ENCODE measurements at places on chromosomes 6 and 20.

GRCh38 chr6:56348578-56348977 lies 101.2 kb upstream of the COL21A1 start:
- no peaks in the 10 kb centered on the region for H3K27me3 ChIP-seq
- H3K27ac ChIP-seq: no peak overlapping the region
- no peaks in the 10 kb centered on the region for H3K4me1 ChIP-seq
- no peak overlapping the region for H3K4me3 ChIP-seq
- no peaks in the 10 kb centered on the region for H3K36me3 ChIP-seq

DNA sequence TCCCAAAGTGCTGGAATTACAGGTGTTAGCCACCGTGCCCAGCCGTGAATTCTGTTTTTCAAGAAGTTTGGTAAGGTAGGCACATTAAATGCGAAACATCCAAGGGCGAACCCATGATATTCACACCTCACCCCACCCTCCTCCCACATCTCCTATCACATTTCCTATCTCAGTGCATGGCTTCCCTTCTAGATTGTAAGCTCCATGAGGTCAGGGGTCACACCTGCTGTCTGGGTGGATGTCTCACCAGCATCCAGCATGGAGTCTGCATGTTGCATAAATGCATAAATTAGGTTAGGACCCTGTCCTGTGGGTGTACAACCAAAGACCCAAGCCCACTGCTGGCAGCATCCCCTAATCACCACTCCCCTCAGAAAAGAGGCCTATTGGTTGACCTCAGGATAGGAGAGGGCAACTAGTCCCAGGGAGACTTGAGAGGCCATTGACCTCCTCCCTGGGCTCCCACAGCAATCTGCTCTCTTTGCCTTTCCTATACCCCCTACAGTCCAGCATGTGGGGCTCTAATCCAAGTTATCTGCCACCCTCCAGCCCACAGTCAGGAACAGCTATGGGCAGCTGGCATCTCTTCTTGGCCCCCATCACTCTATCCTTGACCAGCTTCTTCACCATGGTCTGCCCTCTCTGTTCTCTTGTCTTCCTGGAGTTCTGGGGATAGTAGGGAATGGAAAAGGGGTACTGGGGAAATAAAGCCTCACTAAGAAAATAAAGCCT lies 4.2 kb downstream of the PRRT1 start:
- no peaks in the 10 kb centered on the region for H3K27me3 ChIP-seq
- DNase-seq: no peak
- no peak overlapping the region for H3K27ac ChIP-seq
- no peak overlapping the region for H3K4me3 ChIP-seq
- peaks cover 13% of the 10 kb centered on the region for H3K4me1 ChIP-seq

DNA sequence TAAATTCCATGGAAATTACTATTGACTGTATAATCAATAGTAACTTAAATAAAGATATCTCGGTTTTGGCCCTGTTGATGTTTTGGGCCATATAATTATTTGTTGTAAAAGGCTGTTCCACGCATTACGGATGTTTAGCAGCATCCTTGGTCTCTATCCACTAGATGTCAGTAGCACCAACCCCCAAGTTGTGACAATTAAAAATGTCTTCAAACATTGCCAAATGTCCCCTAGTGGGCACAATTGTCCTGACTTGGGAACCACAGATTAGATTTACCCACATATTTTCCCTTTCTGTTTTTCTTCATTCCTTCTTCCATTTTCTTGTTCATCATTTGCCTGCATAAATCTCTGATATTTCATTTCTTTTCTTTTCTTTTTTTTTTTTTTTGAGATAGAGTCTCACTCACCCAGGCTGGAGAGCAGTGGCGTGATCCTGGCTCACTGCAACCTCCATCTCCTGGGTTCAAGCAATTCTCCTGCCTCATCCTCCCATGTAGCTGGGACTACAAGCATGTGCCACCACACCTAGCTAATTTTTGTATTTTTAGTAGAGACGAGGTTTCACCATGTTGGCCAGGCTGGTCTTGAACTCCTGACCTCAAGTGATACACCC lies 13.6 kb upstream of the WFDC8 start:
- no peaks in the 10 kb centered on the region for H3K27me3 ChIP-seq
- no peak overlapping the region for H3K27ac ChIP-seq
- no peaks in the 10 kb centered on the region for H3K36me3 ChIP-seq
- H3K4me3 ChIP-seq: no peak overlapping the region

- H3K36me3 ChIP-seq: no peaks in the 10 kb centered on the region
- DNase-seq: no peak
- H3K4me3 ChIP-seq: no peak overlapping the region
- no peaks in the 10 kb centered on the region for H3K27me3 ChIP-seq
- no peak overlapping the region for H3K27ac ChIP-seq
These were observed 21.0 kb downstream of the MAP3K5 start for GRCh38 chr6:136771306-136771705.

DNA sequence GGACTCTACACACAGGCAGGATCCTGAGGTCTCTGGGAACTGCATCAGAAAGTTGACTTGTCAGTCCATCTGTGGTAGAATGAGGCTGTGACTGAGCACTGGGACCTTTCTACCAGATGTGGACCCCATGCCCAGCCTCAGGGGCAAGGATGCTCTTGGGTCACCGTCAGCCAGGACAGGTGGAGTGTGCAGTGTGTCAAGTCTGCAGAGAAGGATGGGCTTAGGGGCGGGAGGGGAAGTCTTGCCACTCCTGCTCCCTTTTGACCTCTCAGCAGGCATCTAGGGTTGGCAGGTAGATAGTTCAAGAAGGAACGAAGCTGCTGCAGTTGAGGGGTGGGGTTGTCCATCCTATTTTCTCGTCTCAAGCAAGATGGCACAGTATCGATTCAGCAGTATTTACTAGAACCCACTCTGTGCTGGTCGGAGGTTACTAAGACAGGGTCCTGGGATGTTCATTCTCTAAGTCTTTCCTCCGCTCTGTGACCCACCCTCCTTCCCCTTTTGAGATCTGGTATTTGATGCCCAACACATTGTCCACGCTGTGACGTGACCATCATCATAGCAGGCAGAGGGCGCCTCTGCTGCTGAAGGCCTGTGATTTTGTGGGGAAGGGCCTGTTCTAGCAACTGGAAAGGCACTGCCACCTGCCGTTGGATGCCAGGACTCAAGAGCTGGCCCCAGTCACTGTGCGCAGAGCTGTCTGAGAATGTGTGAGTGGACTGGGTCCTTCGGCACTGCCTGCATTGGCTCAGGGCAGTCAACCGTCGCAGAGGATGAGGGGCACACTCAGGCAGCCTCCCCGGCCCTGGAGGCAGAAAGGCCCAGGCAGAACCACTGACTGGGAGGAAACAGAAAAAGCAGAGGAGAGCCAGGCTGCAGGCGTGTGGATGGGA lies 23.2 kb downstream of the RBCK1 start:
- H3K36me3 ChIP-seq: peaks cover 3% of the 10 kb centered on the region
- no peaks in the 10 kb centered on the region for H3K27me3 ChIP-seq
- no peak overlapping the region for H3K4me3 ChIP-seq
- DNase-seq: peak; percentile 42
- no peak overlapping the region for H3K27ac ChIP-seq

DNA sequence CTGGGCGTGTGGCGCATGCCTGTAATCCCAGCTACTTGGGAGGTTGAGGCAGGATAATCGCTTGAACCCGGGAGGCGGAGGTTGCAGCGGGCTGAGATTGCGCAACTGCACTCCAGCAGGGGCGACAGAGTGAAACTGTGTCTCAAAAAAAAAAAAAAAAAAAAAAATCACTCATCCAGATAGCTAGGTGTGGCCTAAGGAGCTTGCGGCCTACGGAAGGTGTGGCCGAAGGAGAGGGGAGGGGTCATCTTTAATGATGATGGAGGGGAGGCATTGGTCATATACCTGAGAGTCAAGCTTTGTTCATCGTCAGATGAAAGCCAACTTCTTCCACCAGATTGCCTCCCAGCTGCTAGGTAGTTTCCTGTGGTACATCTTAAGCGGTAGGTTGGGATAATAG lies 801 bp upstream of the PPARD start:
- DNase-seq: no peak
- no peaks in the 10 kb centered on the region for H3K27me3 ChIP-seq
- no peak overlapping the region for H3K27ac ChIP-seq

All from naive thymus-derived CD4-positive, alpha-beta T cell (primary cell).